Right renal pelvis (tissue), 4 donors: ENCODE measurements at places on chromosomes 6 and 20.

- DNase-seq = no peak
Measured at GRCh38 chr6:137493218-137494038, 766 bp downstream of the OLIG3 start.

DNA sequence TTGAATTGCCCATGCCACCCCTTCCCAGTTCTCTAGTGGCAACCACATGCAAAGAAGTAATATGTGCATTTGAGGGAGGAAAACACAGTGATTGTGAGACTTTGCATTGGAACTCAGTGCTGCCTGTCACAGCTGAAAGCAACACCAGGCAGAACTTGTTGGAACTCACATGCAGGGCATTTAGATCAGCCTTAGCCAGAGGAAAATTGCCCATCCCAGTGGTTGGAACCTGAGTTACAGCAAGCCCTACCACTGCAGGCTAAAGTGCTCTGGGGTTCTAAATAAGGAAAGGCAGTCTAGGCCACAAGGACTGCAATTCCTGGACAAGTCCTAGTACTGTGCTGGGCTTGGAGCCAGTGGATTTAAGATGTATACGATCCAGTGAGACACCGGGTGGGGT, 245.3 kb upstream of the UFL1 start:
- DNase-seq = no peak

DNA sequence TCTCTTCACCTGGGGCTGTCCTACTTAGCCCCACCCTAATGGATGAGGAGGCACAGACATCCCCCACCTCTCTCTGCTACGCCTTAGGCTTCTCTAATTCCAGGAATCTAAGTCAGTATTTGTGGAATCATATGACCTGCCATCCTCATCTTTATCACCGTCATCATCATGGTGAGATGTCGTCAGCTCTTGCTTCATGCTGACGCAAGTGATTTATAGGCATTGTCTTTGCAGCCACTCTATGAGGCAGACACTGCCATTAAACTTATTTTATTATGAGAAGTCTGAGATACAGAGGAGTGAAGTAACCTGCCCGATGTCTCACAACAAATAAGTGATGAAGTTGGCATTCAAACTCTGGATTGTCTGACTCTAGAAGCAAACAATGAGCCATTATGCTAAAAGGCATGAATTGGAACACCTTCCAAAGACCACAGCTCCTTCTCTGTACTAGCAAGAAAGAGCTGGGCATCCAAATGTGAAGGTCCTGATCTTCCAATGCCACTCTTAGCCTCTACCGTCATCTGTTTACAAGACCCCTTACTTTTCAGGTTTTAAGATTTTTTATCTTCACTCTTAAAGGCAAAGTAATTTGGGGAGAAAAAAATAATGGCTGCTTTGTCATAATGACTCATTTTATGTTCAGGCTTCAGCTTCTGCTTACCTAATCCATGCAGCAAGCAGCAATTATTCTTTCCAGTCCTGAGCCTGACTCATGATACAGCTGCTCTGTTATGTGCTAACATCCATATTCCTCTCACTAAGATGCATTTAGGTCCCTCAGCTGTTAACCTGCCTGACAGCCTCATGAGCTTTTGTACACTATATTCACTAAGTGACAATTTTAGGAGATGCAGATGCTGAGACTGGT, 113.7 kb upstream of the BCLAF1 start:
- no peak for DNase-seq

- no peak for DNase-seq
Measured at GRCh38 chr6:166830185-166830890, 126.0 kb downstream of the RNASET2 start.

DNA sequence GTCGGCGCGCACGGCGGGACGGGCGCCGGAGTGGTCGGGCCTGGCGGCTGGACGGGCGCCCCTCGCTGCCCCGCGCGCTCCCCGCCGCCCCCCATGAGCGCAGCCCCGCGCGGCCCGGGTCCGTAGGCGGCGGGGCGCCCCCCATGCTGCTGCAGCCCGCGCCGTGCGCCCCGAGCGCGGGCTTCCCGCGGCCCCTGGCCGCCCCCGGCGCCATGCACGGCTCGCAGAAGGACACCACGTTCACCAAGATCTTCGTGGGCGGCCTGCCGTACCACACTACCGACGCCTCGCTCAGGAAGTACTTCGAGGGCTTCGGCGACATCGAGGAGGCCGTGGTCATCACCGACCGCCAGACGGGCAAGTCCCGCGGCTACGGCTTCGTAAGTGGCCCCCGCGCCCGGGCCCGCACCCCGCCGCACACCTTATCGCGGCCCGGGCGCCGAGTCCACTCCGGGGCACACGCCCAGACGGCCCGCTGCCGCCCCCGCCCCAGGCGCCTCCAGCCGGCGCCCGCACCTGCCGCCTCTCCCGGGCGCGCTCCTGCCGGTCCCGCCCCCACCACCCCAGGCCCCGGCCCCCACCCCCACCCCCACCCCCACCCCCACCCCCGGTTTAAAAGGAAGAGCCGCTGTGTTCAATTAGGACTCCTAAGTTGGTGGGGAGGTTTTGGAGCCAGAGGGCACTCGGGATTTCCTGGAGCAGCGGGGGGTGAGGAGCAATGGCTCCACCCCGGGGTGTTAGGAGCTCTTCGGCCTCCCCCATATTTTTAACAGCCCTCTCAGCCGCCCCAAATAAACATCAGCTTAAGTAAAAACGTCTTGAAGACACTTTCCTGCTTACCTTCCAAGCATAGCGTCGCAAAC, 474 bp downstream of the RBM38 start:
- DNase-seq = no peak

- DNase-seq = no peak
Measured at GRCh38 chr20:58102261-58102660, 126.2 kb downstream of the ANKRD60 start.

DNA sequence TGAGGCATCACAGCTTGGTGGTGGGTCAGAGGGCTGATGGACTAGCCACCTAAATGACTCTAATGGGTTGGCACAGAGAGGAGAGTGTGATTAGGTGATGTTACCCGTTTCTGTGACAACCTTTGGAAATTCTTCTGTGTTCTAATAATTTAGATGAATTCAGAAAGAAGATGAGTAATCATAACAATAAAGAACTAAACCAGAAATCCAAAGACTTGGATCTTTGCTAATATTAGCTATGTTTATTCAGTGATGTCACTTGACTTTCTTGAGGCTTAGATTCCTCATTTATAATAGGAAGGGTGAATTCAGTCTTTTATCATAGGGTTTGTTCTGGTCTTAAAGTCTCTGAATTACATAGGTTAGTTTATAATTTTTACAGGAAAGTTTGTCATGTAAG, 19.9 kb downstream of the CRYBG1 start:
- no peak for DNase-seq

GRCh38 chr20:1332749-1333300, 3.9 kb upstream of the SDCBP2 start:
- DNase-seq = no peak

DNA sequence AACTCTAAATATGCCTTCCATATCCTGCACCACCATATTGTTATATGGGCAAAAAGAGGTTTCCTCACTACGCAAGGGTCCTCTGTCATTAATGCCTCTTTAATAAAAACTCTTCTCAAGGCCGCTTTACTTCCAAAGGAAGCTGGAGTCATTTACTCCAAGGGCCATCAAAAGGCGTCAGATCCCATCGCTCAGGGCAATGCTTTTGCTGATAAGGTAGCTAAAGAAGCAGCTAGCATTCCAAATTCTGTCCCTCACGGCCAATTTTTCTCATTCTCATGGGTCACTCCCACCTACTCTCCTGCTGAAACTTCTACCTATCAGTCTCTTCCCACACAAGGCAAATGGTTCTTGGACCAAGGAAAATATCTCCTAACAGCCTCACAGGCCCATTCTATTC, 30.3 kb upstream of the ZBTB22 start:
- no peak for DNase-seq

DNA sequence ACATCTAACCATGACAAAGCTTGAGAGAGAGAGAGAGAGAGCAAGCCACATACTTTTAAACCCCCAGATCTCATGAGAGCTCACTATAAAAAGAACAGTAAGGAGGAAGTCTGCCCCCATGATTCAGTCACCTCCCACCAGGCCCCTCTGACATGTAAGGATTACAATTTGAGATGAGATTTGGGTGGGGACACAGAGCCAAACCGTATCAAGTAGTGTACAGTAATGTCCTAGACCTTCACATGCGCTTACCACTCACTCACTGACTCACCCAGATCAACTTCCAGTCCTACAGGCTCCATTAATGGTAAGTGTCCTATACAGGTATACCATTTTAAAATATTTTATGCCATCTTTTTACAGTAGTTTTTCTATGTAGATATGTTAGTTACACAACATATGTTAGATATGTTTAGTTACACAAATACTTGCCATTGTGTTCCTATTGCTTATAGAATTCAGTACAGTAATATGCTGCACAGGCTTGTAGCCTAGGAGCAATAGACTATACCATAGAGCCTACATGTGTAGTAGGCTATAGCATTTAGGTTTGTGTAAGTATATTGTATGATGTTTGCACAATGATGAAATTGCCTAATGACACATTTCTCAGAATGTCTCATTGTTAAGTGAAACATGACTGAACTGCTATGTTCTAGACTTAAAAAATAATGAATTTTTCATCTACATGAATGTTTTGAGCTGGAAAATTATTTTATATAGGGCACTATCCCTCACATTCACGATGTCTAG, 11.7 kb downstream of the TSPYL1 start:
- no peak for DNase-seq

DNA sequence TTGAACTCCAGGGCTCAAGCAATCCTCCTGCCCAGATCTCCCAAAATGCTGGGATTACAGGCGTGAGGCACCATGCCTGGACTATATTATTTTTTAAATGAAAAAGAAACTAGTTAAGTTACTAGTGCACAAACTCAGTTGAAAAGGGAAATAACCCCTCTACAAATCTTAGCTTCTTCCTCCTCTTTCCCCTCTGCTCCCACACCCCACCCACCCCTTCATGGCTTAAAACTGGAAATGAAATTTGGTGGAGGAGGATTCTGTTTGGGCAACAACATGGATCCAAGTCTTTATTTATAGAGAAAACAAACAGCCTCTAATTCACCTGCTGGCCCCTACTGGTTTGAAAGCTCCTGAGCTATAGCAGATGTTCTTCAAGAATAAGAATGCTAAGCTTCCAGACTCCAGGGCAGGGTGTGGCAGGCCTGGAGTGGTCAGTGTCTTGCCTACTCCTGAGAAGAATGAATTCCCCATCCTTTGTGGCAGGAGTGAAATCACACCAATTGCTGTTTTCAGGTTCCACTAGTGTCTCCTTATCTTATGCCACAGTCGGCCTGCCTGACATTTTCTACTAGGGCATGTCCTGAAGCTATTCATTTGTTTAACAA, 73.5 kb downstream of the ZFP64 start:
- no peak for DNase-seq

- no peak for DNase-seq
Measured at GRCh38 chr6:121732641-121733040, 297.2 kb downstream of the GJA1 start.

DNA sequence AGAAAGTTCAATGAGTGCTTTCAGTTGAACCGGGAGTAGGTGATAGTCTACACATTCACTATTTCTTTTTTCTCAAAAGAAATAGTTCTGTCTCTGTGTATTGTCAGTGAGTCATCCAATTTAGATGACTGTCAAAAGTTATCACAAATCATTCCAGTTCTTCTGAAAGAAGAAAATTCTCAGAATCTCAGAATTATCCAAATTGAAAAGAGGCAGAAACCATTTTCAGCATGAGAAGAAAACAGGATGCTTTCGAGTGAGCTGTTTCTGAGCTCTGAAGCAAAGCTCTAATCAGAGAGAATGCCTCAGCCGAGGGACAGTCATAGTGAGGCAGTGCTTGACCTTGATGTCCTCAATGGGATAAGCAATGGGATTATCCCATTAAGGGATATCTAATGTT, 97.9 kb downstream of the HUS1B start:
- DNase-seq = no peak

DNA sequence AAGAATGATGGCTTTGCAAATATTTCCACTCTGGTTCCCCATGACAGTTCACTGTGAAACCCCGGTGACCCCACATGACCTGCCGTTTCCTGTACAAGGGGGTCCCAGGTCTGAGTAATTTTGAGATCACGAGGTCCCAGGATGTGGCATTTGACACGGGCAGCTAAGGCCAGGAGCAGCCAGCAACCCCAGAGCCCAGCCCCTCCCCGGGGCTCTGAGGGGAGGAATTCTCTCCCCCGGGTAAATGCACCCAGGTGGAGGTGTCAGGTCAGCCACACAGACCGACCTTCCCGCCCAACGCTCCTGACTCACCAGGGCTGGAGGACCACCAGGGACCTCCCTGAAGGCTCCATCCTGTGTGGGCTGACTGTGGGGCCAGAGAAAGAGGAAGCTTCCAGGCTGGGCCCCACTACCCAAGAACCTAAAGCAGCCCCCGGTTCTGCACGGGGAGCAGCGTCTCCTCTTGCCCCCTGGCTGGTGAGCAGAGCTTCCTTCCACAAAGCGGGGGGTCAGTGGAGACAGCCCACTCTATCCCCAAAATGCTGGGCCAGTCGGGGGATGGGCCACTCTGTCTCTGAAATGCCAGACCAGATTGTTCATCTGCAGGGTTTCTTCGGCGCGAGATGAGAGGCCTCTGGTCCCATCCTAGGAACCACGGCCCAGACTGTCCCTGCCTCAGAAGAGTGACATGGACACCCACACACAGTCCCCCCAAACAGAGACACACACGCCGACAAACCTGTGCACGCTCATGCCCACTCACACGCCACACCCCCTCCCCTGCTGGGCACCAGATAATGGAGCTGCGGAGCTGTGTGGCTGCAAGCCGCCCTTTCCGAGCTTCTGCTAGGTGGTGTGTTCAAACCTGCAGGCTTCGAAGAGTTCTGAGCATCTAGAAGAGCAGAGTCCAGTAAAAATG, 23.4 kb upstream of the SLCO4A1 start:
- no peak for DNase-seq

- no peak for DNase-seq
Measured at GRCh38 chr6:19806971-19807396, 30.2 kb upstream of the ID4 start.

GRCh38 chr20:20567712-20568111, 144.7 kb downstream of the RALGAPA2 start:
- no peak for DNase-seq

GRCh38 chr6:129641344-129641743, 68.6 kb downstream of the ARHGAP18 start:
- no peak for DNase-seq

GRCh38 chr6:36201612-36202011, 5.1 kb downstream of the BRPF3 start:
- DNase-seq = no peak

GRCh38 chr6:25043892-25044291, 108.1 kb upstream of the RIPOR2 start:
- DNase-seq = no peak

DNA sequence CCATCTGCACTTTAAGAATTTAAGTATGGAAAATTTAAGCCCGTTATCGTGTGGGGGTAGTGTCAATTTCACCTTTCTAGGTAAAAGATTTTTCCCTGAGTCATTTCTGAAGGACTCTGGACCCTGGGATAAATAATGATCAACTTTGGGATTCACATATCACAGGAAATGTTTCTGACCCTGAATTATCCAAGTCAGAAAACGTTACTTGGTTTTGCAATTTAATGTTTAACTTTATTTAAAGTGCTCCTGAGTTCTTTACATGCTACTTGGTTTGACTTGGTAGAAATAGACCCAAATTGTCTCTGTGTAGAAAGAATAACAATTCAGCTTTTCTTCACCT, 1.5 kb upstream of the SLC17A3 start:
- DNase-seq = no peak
